ENCODE measurements at places on chromosomes 5 and 9. TPM values are rescaled to one million over a fixed set of nuclear protein-coding genes. Genes with fewer than 3 reads are reported as not detected.

GRCh38 chr5:172162323-172162986 is 25.6 kb downstream of the STK10 start:
- no peak for DNase-seq

- DNase-seq: no peak
These were observed 159.8 kb upstream of the HMHB1 start for GRCh38 chr5:143652108-143652700.

Gene PIP5KL1
- 4.4 TPM for polyA plus RNA-seq

DNA sequence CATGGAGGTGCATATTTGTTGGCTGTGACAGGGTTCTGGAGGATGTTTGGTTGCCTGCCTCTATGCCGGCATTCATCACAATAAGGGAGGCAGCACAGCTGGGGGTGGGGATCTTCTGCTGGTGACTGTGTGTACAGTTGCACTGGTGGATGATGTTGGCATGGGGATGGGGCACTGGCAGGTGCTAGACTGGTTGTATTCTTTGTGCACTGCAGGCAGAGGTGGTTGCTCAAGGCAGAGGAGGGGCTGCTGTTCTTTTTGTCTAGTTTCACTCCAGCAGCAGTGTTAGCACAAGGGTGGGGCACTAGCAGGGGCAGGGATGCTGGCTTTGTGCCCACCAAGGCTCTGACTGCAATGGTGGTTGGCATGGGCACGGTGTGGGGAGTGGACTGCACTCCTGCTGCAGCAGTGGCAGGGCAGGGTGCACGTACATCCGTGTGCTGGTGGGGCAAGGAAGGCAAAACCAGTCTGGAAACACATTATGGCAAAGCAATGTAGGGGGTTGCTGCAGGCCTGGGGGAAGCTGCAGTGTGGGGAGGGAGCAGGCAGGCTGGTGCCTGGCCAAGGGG is 69.3 kb downstream of the ISOC1 start:
- no peak for DNase-seq

GRCh38 chr9:79565245-79565644 is 6.5 kb upstream of the TLE4 start:
- DNase-seq: no peak

DNA sequence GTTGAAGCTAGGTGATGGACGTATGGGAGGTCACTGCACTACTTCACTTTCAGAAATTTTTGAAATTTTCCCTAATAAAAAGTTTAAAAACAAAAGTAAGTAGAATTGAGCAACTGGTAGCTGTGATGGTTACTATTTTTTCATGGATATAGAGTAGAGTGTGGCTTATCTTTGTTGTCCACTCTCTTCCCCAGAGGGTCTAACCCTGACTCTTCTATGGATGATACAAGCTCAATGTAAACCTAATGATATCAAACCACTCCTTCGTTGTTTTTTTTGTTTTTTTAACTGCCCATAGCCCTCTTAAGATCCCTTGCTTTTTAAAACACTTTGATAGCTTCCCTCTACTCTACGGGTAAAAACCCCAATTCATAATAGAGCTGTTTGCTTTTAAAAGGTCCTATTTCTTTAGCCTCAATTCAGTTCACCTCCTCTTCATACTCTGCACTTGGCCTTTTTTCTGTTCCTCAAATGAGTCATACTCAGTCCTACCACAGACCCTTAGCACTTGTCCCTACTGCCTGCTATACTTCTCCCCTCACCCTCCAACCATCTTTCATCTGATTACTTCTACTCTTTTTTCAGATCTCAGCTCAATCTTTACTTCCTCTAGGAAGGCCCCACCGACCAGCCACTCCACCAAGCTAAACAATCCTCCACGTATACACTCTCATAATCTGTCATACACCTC is 2.6 kb downstream of the HDAC3 start:
- no peak for DNase-seq

Gene ACTBL2
- 2.7 TPM for polyA plus RNA-seq

- DNase-seq: no peak
These were observed 164.7 kb downstream of the DOCK2 start for GRCh38 chr5:169801781-169802180.

Gene NRG2
- 0.21 TPM for polyA plus RNA-seq

Gene ARSB
- 4.5 TPM for polyA plus RNA-seq

Gene BAAT
- 0.08 TPM for polyA plus RNA-seq

Gene SEMA4D
- polyA plus RNA-seq: 0.43 TPM

DNA sequence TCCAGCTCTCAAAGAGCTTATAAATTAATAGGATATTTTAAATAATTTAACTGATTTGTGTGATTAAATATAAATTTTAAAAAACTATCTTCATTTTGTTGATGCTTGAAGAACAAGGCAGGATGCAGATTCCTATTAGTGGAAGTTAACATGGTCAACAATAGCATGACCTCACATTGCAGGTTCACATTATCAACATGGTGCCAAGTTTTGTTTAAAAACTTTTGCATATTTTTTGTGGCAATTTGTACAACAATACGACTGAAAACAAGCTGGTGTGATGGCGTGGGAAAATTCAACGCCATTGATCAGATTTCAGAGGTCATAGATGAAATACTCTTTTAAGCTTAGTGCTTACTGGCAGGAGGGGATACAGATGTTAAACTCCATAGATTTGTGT is 114.1 kb upstream of the MYO10 start:
- DNase-seq: no peak

- DNase-seq: no peak
These were observed 616.6 kb downstream of the PDE4D start for GRCh38 chr5:59276917-59277372.

GRCh38 chr5:65816729-65817128 is 94.7 kb downstream of the NLN start:
- no peak for DNase-seq

Gene PCDHGB7
- polyA plus RNA-seq: 1.1 TPM

Gene SLC36A3
- polyA plus RNA-seq: not detected

DNA sequence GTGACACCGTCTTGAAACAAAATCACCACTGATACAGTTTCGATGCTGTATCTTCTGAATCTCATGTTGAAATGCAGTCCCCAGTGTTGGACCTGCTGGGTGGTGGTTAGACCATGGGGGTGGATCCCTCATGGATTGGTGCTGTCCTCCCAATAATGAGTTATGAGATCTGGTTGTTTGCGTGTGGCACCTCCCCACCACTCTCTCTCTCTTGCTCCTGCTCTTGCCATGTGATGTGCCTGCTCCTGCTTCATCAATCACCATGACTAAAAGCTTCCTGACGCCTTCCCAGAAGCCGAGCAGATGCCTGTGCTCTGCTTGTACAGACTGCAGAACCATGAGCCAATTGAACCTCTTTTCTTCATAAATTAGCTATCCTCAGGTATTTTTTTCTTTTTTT is 15.2 kb upstream of the C5orf15 start:
- DNase-seq: no peak
